Activated CD8-positive, alpha-beta memory T cell treated with anti-CD3 and anti-CD28 coated beads, Interleukin-2, amount 10 ng/mL, durations not matched to agents 7 days and 5 days (primary cell): ENCODE measurements at places on chromosomes 5 and 9.
A peak's percentile ranks its signal among the peaks of the same experiment; 100 is the strongest.

- DNase-seq = no peak
Measured at GRCh38 chr5:72426019-72426418, 81.2 kb downstream of the ZNF366 start.

GRCh38 chr9:109421026-109421970, 76.8 kb downstream of the PTPN3 start:
- DNase-seq = no peak

DNA sequence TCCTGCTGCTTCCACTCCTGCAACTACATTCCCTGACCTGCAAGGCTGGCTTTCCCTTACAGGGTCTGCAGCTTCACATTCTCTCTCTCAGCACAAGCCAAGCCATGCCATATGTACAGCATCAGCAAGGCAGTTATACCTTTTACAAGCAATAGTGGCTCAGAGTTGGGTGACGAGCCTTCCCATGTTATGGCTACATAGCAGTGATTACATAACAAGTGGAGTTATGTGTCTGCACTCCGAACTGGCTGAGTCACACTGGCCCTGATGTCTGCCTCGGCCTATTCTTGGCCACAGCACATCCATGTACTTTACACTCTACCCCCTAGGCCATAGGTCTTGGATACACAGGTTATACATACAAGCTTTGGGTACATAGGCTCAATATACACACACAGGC, 52.0 kb upstream of the SNCAIP start:
- no peak for DNase-seq

DNA sequence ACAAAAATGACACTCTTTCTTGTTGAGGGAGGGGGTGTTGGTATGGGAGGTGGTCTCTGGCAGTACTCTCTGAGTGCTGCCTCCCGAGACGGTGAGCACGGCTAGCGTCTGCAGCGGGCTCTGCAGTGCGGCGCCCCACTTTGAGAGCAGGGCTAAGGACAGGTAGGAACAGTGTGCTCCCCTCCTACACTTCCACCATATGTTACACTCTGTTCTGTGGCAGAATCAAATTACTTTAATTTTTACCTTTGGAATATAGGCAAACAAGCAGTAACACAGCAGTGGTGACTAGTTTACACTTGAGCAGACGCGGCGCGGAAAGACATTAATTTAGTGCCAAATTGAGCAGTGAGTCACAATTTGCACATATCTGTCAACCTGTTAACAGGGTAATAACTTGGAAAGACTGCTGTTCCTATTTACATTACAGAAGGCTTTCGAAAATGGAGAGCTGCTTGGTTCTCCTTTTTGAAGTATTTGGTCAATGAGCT, 136.3 kb downstream of the MED27 start:
- DNase-seq = no peak

- DNase-seq = no peak
Measured at GRCh38 chr5:33969572-33970452, 14.7 kb downstream of the SLC45A2 start.

- DNase-seq = no peak
Measured at GRCh38 chr5:24642022-24642421, 2.8 kb downstream of the CDH10 start.

- DNase-seq = no peak
Measured at GRCh38 chr5:124843596-124843899, 97.1 kb upstream of the ZNF608 start.

DNA sequence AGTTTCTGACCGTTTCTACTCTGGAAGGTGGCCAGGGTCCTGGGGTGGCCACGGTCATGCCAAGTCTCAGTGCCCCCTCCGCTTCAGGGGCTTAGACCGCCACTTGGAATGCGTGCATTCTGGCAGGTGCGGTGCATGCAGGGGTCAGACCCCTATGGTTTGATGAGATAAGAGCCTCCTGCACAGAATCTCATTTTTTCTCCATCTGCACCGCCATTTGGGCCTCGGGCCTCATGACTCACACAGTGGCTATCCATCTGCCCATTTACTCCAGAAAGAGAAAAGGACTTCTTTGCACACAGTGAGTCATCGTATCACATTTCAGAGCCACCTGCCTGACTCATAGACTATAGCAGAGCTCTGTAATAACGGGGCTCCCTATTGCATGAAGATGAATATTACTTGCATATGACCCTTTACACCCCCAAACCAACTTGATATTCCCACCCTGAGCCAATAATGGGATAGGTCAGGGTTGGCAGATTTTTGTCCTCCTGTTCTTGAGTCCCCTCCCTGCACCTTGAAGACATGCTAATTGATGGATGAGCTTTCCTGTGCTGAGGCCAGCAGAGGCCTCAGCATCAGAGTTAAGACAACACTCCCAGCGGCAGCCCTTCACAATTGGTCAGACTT, 157.4 kb downstream of the NR3C1 start:
- no peak for DNase-seq

GRCh38 chr9:21452681-21453080, 12.4 kb downstream of the IFNA1 start:
- no peak for DNase-seq

GRCh38 chr5:151820271-151820670, 48.5 kb downstream of the G3BP1 start:
- no peak for DNase-seq

- DNase-seq = no peak
Measured at GRCh38 chr9:130609163-130609562, 29.8 kb downstream of the FUBP3 start.

DNA sequence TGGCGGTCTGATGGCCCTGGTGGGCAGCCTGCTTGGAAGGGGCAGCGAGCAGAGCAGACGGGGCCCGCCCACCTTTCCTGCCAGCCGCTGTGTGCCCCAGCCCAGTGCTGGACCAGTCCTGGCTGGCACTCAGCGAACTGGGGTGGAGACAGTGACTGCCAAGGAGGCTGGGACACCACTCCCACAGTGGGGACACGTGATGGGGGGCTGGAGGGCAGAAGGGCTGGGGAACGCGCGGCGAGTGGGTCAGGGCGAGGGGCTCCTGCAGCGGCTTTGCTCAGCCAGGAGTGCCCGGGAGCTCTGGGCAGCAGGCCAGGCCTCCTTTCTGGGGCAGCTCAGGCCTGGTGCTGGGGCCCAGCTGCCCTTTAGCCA, 19.5 kb downstream of the NCS1 start:
- no peak for DNase-seq

DNA sequence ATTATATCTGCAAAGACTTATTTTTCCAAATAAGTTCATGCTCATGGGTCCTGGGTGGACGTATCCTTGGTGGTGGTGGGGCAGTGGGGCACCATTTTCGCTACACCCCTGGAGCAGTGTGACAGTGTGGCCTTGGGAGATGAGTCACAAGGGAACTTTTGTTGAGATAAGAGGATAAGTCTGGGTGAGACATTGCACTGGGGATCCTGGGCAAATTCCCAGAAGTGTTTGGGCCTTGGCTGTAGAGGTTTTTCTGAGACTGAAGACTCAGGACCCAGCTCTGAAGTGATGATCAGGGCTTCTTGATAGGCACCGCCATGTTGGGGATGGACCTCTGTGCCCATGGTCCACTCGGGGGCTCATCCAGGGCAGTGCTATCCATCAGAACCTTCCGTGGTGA, 149.4 kb downstream of the MACROH2A1 start:
- DNase-seq = peak; percentile 31

DNA sequence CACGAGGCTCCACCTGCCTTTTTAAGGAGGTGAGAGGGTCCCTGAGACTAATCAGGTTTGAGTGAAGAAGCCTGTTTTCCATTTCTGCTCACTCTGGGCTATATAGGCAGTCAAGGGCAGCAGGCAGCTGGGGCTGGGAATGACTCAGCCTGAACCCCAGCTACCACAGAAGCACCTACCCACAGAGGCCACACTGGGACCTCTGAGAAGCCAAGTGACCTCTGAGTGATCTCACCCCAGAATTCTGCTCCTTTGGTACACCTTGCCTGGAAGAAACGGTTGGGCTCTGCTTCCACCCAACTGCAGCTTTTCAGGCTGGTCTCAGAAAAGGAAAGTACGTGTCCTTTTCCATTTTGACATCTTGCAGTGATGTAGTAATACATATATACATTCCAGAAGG, 6.8 kb downstream of the FAM219A start:
- DNase-seq = peak; percentile 85
